ENCODE measurements at places on chromosomes 1 and 21.

DNA sequence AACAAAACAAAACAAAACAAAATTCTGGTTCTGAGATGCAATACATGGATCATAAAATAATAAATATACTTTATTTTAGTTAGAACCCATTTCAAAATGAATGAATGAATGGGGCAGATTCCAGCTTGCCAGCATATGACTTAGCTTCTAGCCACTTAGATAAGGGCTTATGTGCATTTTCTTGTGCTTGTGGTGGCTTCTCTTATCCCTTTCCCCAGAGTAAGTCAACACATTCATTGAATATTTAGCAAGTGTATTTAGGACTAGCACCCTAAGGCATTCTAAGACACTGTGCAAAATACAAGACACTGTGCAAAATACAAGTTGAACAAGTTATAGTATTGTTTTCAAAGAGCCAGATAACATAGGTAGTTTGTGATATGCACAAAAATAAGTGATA is 4.7 kb downstream of the ADIPOR1 start:
- no peak for DNase-seq

DNA sequence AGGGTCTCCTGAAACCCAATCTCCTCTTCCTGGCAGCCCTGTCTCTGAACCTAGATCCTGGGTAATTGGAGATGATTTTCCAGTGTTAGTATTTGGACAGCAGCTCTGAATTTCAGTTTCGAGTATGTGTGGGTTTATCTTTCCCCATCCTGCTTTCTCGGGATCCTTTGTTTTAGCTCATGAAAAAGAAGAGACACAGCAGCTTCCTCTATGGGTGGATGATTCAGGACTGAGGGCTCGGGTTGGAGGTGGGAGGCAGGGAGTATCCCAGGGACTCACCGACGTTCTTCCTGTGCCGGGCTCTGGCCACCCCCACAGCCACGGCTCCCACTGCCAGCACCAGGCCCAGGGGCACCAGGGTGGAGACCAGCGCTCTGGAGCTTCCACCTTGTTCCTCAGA is 10.4 kb upstream of the FCMR start:
- DNase-seq, result no peak

- peak; percentile 62 for DNase-seq
These were observed at the start of gene ZFYVE9 for GRCh38 chr1:52141513-52142219. TSS of gene ZFYVE9 (plus strand) at chr1:52142089. CDS start at chr1:52233207, 91,118 bp downstream.

GRCh38 chr21:43676391-43676790 is 17.0 kb downstream of the RRP1B start:
- no peak for DNase-seq

DNA sequence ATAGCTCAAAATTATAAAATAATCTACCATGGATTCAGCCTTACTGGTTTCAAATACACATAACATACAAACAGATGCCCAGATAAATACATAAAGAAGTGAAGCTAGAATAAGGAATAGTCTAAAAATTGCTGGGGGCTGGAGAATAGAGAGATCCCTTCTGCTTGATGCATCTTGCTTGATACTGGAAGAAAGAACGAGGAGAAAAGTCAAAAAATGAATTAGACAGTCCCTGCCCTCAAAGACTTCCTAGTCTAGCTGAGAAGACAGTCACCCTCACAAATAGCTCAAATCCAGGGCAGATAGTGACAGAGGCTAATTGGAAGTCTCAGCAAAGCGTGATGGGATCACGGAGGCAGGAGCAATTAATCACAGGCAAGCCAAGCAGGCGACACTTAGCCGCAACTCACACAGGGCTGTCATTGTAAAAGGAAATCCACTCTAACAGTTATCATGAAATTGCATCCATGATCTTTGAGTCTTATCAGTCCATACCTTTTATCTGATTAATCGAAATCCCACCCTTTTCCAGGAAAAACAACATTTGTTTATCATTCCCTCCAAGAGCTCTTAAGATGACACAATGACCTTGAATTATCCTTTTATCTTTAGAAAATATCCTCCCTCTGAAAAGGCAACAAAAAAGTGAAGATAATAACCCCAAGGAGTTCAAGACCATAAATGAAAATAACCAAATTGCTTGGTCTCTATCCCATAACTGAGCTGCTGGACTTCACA is 59.7 kb upstream of the TIAM1 start:
- no peak for DNase-seq

DNA sequence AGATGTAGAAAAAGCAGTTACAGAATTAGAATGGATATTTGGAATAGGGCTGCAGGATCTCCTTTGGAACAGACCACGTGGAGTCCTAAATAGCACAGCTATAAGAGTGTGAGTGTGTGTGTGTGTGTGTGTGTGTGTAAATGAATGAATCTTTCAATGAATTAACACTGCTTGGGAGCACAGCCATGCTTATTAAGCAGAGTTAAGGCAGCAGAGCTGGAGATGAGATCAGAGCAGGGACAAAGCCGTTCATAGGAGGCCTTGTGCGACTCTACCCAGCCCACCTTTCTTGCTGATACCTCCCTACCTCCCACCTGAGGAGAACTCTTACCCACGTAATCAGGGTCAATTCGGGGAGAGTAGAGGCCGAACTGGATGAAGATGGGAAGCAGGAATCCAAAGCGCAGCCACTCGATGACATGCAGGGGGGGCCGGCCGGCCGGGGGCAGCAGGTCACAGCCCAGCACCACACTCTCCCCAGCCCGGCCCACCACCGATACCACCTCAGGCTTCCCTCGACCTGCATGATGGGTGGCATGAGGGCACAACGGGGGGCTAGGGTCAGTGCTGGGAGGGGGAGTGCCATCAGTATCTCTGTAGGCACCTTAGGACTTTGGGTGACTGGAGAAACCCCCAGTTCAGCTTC is 2.7 kb downstream of the IGSF9 start:
- no peak for DNase-seq

GRCh38 chr1:2108213-2108876 is 58.1 kb downstream of the PRKCZ start:
- DNase-seq, result no peak

DNA sequence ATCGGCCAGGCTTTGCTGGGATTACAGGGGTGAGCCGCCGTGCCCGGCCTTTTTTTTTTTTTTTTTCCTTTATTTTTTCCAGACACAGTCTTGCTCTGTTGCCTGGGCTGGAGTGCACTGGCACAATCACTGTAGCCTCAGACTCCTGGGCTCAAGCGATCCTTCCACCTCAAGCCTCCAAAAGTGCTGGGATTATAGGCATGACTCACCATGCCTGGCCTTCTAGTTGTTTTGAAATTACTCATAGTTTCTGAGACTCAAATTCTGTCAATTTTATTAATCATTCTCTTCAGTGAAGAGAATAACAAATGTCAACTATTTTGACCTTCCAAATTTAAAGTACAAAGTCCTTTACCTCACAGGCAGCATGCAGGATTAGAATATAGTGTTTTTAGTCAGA is 374.5 kb downstream of the PLA2G4A start:
- no peak for DNase-seq

- no peak for DNase-seq
These were observed 184.0 kb downstream of the VPS13D start for GRCh38 chr1:12413664-12414410.

GRCh38 chr1:12448746-12449177 is 169.2 kb downstream of the DHRS3 start:
- no peak for DNase-seq

DNA sequence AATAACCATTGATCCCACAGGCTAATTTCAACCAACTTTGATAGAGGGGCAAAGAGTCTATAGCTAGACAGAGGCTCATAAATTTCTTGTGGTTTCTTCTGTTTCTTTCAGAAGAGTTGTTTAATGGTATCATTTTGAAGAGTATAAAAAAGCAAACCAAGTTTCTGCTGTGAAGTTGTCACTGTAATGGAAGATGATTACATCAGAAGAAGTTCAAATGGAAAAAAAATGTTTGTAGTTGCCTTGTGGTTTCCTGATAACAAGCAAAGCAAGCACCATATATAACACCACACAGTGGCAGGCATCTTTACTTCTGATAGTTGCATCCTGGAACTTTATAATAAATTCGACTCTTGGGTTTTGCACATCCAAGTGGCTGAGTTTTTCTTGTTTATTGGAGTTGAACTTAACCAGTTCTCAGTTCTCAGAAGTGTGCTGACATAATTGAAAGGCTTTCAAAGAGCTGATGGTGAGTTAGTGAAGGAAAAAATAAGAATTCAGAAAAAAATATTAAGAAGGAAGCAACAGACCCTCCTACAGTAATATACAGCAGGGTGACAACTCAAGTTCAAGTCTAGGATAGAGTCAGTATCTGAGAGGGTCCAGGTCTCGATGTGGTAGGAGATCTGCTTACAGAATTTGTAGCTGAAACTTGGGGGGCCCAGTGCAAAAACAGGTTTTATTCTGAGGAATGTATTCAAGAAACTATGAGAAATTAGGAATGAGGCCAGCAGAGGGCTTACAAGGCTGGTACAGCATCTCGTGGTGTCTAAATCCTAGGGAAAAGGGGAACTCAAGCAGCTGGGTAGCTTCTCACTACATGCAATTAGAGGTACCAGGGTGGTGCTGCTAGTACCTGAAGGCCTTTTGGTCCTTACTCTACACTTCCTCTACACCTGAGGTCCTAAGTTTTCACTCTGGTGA is 123.5 kb downstream of the CRB1 start:
- no peak for DNase-seq

DNA sequence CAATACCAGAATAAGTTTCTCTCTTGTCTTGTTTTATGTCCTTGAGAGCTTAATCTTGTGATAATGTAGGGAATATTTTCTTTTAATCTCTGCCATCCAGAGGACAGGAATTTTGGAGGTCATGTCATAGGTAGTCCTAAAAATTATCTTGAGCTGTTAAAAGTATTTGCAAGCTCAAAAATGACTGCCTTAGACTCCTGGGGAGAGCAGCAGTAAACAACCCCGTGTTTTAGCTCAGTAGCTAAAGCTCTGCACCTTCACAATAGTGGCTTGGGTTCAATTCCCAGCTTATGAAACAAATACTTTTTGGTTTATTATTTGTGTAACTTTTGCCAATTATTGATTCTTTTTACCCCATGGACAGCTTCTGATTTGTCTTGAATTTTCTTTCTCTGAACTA is 99.4 kb upstream of the OLFM3 start:
- DNase-seq, result no peak

GRCh38 chr1:8764293-8764937 is 53.0 kb downstream of the RERE start:
- no peak for DNase-seq

GRCh38 chr1:245173446-245174211 is 18.8 kb downstream of the KIF26B start:
- DNase-seq, result no peak

DNA sequence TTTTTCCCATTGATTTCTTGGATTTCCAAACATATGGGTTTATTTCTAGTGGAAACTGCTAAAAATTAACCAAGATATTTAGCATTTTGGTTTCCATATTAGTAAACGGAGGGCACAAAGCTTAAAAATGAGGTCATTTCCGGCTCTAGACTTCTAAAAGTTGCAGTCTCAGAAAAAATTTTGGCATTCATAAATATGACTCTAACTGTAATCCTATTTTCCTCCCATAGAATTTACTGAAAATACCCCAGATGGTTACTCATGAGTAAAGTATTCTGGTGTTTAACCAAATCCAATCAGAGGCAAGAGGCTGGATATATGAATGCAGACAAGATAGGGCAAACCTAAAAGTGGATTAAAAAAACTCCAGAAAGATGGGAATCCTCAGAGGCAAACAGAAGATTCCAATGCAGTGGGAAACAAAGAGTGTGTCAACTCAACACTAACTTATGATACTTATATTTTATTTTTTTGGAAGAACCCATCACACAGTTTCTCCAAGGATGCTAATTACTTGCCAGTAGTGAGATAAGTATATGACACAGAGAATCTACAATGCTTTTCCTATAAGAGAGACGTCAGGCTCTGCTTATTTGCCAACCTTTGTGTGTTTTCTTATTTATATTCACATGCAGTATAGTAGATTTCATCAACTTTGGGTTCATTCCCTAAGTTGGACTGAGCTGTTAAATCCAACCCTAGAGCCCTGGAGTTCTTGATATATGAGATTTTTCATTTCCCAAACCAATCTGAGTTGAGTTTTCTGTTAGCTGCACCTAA is 90.1 kb upstream of the BCL10 start:
- DNase-seq, result no peak

- no peak for DNase-seq
These were observed 163.1 kb downstream of the DYRK1A start for GRCh38 chr21:37529649-37530048.

DNA sequence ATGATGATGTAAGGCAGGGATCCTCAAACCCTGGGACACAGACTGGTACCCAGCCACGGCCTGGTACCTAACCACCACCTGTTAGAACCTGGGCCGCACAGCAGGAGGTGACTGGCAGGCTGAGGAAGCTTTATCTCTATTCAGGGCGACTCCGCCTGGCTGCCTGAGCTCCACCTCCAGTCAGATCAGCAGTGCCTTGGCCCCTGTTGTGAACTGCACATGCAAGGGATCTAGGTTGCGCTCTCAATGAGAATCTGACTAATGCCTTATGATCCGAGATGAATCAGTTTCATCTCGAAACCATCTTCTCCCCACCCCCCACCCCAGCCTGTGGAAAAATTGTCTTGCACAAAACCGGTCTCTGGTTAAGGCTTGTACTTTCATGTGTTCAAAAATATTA is 4.2 kb downstream of the RNPC3 start:
- DNase-seq, result no peak

GRCh38 chr1:209884665-209885117 is 53.3 kb upstream of the SYT14 start:
- DNase-seq, result no peak

GRCh38 chr1:239930686-239931262 is 160.9 kb upstream of the FMN2 start:
- DNase-seq, result no peak

GRCh38 chr1:202638019-202638700 is 72.1 kb downstream of the SYT2 start:
- no peak for DNase-seq

DNA sequence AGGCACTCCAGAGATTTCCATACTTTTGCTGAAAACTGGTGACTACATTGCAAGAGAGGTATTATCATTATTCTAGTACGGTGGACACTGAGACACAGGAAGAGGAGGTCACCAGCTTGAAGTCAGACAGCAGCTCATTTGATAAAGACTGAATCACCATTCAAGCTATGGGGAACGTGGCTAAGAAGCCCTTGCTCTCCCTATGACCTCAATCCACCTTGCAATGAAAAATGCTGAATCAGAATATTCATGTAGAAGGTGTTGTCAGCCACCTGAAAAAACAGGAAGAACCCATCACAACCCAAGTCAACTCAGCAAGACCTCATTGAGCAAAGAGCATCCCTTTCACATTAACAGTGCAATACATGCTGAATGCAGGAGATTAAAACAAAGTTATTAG is 59.0 kb upstream of the FGGY start:
- DNase-seq, result no peak

DNA sequence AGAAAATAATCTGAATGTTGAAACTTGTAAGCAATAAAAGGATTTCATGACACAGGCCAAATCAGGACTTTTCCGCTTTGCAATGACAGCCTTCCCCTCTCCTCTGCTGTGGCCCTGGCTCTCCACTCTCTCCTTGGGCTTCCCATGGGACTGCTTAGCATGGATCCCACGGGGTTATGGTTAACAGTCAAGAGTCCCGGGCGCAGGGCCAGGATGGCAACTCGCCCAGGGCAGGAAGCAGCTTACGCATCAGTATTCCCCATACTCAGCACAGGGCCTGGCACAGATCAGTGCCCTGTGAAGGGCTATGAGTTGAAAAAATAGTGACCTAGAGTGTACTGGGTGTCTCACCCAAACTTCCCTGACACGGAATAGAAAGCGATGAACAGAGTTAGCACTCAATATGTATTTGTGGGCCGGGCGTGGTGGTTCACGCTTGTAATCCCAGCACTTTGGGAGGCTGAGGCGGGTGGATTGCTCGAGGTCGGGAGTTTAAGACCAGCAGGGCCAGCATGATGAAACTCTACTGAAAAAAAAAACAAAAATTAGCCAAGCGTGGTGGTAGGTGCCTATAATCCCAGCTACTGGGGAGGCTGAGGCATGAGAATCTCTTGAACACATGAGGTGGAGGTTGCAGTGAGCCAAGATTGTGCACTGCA is 29.1 kb upstream of the GRHL3 start:
- no peak for DNase-seq

Data from activated CD8-positive, alpha-beta memory T cell treated with anti-CD3 and anti-CD28 coated beads for 1 hour (primary cell).